ENCODE measurements at places on chromosomes 6 and 20. TPM values are rescaled to one million over a fixed set of nuclear protein-coding genes. Genes with fewer than 3 reads are reported as not detected.

Gene RHAG
- not detected for total RNA-seq

Gene EFCAB8
- 0.50 TPM for total RNA-seq

Gene OR2H1
- total RNA-seq, result not detected

Gene GINS1
- 4.0 TPM for total RNA-seq

Gene TXNDC5
- 548 TPM for total RNA-seq

Gene KCNK16
- not detected for total RNA-seq

All from aortic smooth muscle cell (primary cell).